Right cardiac atrium (tissue), 5 donors: ENCODE measurements at places on chromosomes 4 and X. TPM values are rescaled to one million over a fixed set of nuclear protein-coding genes. Genes with fewer than 3 reads are reported as not detected.

Gene TNMD
- total RNA-seq = not detected

Gene MANBA
- total RNA-seq = 31.8 TPM

Gene PRR32
- 2.5 TPM for total RNA-seq

Gene ADH1C
- total RNA-seq = 2.0 TPM

Gene RTL3
- total RNA-seq = not detected

Gene CTAG1B
- total RNA-seq = not detected

Gene RCHY1
- 49.4 TPM for total RNA-seq

DNA sequence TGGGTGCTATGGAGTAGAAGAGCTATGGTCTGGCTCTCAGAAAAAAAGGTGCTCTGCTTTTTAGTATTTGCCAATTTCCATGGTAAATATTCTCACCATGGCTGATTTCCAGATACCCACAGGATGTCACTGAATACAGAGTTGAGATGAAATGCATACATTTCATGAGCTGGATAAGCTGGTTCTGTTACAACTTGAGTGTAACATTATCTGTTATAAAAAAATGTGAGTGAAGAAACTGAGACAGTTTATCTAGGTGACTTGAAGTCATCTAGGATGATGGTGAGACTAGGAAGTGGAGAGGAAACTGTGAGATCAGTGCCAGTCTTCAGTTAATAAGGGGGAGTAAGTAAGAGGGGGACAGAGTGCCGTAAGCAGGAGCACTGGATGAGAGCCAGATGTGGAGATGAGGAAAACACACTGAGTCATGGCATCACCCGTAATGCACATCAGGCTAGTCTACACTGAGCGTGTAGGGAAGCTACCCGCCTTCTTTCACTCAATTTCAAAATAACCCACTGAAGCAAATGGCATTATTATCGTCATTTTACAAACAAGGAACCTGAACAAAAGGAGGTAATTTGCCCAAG is 5.0 kb downstream of the HPSE start:
- no peak for DNase-seq

DNA sequence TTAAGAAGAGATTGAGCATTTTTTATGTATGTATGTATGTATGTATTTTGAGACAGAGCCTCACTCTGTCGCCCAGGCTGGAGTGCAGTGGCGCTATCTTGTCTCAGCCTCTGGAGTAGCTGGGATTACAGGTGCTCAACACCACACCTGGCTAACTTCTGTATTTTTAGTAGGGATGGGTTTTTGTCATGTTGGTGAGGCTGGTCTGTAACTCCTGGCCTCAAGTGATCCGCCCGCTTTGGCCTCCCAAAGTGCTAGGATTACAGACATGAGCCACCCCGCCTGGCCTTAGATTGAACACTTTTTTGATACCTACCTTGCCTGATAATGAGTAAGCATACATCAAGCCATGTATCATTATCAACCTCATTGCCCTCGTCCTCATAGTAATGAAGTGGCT is 2.7 kb downstream of the N4BP2 start:
- no peak for DNase-seq

DNA sequence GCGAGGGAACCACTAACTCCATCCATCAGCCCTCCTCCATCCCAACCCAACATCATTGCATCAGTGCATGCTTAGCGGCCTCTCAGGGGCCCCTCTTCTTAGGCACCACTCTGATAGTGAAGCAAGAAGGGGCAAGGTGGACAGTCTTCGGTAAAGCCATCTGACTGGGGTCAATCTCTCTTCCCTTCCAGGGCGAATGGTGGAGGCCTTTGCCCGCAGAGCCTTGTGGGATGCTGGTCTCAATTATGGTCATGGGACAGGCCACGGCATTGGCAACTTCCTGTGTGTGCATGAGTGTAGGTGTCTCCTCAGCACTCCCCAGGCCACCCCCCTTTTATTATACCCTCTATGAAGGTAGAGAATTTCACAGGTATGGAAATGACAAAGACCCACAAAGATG is 18.8 kb upstream of the SASH3 start:
- DNase-seq = no peak

DNA sequence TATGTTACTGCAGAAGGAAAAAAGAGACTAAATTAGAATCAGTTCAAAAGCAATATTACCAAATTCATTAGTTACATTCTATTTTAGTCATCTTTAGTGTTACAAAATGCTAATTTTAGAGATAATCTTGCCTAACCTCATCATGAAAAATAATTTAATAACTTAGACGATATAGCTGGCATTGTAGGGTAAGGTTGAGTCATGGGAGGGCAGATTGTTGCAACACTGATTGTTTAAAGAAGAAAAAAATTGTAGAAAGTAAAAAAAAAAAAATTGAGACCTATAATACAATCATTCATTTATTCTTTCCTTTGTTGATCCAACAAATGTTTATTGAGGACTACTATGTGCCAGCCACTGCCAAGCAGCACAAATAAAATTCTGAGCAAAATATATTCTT is 330.9 kb downstream of the GBA3 start:
- no peak for DNase-seq

- no peak for DNase-seq
Measured at GRCh38 chrX:19683817-19684216, 168.5 kb upstream of the MAP3K15 start.

GRCh38 chr4:55866973-55867574 is 13.6 kb downstream of the EXOC1 start:
- DNase-seq = no peak

- DNase-seq = no peak
Measured at GRCh38 chr4:173488656-173489055, 41.4 kb downstream of the HAND2 start.

DNA sequence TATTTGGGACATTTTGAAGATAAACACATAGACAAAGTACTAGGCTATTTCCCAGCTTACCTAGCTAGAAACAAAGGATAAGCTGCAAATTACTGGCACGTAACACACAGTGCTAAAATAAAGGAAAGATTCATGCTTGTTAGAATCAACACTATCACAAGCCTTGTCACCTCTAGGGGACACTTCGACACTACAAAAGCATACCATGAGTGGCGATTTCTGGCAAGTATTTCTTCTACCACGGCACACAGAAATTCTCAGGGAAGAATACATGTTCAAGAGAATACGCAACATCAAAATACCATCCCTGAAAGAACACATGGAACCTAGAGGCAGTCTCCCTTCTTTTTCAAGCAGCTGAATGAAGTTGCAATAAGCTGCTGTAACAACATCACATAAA is 5.1 kb downstream of the MECP2 start:
- DNase-seq = no peak

DNA sequence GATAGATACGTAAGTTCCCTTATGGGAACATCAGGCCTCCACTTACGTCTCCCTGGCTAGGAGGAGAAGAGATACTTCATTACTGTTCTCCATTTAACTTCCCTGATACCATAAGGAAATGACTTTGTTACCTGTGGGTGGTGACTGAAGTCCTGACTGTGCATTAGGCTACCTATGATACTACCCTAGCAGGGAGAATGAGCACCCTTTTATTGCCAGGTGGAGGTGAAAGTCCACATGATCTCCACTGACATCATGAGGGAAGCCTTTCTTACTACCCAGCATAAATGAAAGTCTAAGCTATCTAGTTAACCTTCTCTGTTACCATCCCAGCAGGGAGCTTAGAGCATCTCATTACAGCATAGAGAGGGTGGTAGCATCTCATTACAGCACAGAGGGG is 24.4 kb upstream of the LAMTOR3 start:
- no peak for DNase-seq
